ENCODE measurements at places on chromosomes 4 and X.
A peak's percentile ranks its signal among the peaks of the same experiment; 100 is the strongest.

DNA sequence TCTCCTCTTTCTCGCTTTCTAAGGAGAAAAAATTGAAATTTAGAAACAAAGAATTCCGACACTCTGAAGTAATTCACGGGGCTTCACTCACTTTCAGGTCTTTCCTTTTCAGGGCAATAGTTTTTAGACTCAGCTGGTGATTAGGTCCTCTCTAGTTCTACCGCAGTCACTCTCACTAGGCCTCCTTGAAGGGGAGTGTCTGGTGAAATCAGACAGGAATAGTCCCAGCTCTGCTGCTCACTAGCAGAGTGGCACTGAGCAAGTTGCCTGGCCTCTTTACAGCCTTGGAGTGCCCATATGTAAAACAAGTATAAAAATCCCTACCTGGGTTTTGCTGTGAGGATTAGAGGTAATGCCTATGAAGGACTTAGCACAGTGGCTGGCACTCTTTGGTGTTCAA, 64.1 kb downstream of the NEUROG2 start:
- DNase-seq, result no peak

DNA sequence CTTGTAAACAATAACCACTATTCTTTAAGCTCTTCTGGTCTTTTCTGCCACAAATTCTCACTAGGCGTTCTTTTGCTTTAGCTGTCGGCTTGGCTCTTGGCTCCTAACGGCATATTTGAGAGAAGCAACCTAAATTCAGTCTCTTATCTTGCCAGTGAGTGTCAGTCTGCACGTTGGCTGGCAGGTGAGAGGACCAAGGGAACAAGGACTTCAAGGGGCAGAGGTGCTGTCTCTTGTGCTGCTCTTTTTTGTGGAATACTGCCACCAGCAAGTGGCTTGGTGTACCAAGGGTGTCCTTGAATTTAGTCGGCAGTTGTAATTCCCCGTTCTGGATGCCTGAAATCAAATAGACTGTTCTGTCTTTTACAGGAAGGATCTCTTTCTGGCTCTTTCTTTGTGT, 77.8 kb upstream of the SLC4A4 start:
- DNase-seq, result no peak

GRCh38 chr4:141220271-141220670, 424 bp upstream of the ZNF330 start:
- no peak for DNase-seq

GRCh38 chrX:9873952-9874351, 87.7 kb downstream of the SHROOM2 start:
- peak; percentile 41 for DNase-seq

Measured in CD4-positive, alpha-beta T cell treated with Interleukin-1 beta for 1 hour (primary cell).